ENCODE measurements at places on chromosomes 7 and 10. TPM values are rescaled to one million over a fixed set of nuclear protein-coding genes. Genes with fewer than 3 reads are reported as not detected.

The ZNF727 gene
- total RNA-seq = not detected

The TMEM273 gene
- total RNA-seq = not detected

The FKBP6 gene
- total RNA-seq = not detected

The EVX1 gene
- total RNA-seq = not detected

GRCh38 chr7:118151671-118152070, 32.3 kb upstream of the LSM8 start:
- no peak for DNase-seq

The LBX1 gene
- total RNA-seq = 17.5 TPM

The UCMA gene
- not detected for total RNA-seq

DNA sequence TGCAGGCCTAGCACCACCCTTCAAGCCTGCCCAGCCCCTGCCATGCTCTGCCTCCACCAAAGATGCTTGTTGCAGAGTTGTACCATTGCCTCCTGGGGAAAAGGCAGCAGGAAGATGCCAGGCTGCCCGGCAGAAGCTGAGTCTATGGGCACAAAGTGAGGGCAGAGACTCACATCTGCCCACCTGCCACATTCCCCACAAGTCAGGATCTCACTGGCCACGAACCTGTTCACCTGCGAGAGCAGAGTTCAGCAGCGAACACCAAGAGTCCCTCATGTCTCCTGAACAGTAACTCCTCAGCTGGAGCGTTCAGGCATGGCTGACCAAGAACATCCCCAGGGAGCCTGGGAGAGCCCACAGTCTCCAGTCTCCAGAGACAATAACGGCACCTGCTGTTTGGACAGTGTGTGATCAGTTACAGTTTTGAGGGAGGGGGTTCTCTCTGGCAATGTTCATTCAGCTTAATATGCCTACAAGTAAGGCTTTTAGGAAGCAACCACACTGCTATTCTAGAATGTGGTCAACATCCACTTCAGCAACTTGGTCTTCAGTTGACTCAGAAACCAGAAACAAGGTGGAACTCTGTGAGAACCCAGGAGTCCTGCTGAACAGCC, 78.5 kb downstream of the GRID1 start:
- DNase-seq = no peak

All from G401 (cell line).